ENCODE measurements at places on chromosomes 7 and 10.

DNA sequence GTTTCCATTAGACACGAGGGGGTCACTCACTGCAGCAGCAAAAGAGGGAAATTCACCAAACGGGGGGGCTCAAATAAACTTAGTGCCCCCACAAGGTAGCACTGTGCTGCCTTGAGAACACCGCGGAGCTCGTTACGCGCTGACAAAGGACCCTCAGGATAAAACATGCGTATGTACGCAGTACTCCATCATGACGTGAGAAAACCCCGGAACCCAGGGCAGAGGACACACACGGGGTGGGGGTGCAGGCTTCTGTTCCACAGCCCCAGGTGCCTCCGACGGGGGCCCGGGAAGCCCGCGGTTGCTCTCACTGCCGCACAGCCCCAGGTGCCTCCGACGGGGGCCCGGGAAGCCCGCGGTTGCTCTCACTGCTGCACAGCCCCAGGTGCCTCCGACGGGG, 232.4 kb downstream of the ZMYND11 start:
- DNase-seq, result no peak

- DNase-seq, result no peak
Observed at GRCh38 chr7:102042016-102042656, 224.7 kb downstream of the CUX1 start.

DNA sequence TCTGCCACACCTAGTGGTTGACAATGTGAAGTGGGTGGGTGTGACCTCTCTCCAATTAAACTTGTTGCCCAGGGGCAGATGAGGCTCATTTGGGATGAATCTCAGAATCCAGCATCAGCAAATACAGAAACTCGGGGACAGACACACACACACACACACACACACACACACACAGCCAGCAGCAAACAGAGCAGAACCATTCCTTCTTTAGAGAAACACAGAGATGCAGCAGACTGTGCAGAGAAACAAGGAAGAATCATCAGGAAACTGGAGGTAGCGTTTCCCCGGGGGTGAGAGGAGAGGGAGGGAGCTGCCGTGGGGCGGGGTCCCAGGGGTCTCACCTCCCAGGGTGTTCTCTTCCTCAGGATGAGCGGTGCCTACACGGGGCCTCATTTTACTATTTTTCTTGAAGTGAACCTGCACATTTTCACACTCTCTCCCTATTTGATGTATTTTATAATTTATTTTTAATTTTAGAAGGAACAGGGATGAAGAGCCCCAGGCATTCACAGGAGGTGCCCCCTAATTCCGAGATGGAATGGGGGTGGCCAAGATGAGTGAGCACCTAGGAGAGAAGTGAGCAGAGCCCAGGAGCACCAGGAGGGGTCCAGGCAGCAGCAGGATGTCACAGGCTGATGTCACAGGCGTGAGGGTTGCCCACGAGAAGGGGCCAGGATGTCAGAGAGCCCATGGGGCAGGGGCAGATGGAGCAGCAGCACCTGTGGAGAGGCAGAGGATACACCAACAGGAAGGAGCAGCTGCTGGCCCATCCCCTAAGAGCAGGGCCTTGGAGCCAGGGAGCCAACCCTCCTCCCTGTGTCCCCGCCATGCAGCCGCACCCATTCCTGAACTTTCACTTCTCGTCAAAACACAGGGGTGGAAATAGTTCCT, 85.3 kb upstream of the PPP2R2D start:
- no peak for DNase-seq

DNA sequence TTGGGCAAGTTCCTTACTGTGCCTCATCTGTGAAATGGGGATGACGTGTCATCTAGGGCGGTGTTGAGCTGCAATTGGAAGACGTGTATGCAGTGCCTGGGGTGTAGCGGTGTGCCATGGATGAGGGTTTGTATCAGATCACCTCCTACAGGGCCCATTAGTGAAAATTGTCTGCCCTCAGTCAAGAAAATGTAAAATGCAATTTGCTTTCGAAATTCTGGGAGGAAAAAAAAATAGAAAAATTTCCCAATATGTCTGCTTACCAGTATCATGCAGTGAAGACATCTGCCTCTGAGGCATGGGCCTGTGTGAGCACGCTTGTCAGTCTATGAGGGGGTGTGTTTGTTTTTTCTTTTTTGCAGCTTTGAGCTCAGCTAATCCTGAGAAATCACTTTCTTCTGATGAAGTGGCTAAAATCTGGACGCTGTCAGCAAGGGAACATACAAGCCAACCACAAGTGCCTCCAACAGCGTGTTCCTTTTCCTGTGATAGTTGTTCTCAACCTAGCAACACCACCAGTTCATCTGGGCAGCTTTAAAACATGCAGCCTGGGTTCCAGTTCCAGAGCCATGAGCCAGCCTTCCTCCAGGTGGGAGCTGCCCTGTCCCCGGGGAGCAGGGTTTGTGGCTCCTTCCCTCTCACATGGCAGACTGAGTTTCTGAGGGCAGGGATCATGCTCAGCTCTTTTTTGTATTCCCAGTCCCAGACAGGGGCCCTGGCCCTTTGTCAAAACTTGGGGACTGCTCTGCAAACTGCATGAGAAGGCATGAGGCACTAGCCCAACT, 10.3 kb downstream of the FAM241B start:
- DNase-seq, result no peak

DNA sequence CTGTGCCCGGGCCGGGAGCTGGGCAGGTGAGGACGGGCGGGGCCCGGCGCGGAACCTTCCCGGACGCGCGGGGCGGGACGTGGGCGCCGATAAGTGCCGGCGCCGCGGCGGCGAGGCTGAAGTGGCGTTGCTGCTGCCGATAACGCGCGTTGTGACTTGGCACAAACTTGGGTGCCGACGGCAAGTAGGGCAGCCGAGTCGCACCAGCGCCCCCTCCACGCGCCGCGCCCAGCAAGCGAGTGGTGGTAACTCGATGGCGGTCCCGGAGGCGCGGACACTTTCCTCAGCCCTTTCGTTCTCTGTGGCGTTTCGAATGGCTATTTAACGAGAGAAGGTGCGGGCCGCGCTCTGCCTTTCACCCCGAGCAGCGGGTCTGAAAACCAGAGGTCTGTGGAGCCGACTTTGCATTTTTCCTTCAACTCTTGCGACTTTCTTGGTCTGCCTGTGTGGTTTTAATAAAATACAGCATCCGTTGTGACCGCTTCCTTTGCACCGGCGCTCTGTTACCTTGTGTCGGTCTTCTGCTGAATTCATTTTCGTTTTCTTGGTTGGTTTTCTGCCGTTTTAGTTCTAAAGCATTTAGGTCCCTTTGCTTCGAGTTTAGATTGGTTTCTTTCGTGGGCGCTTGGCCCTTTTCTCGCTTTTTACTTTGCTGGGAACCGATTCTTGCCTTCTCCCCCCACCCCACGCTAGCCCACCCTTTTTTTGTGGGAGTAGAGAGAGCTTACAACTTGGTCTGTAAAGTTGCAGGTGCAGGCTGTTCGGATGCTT, 701 bp downstream of the STK17A start:
- DNase-seq, result no peak

- DNase-seq, result peak; percentile 18
Observed at GRCh38 chr10:105189463-105189800, 548.3 kb downstream of the SORCS3 start.

DNA sequence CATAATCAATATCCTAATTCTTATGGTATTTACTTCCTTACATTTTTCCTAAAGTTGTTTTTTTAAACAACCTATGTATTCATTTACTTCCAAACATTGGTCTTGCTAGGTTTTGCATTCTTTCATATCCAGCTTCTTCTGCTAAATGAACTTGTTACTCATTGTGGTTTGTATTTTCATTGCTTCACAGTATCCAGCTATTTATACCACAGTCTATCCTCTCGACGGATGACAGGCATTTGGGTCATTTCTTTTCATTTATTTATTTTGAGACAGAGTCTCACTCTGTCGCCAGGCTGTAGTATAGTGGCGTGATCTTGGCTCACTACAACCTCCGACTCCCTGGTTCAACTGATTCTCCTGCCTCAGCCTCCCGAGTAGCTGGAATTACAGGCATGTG, 66.8 kb downstream of the CCDC6 start:
- no peak for DNase-seq

Measured in astrocyte of the cerebellum (primary cell).